ENCODE measurements at places on chromosomes 16 and 17. TPM values are rescaled to one million over a fixed set of nuclear protein-coding genes. Genes with fewer than 3 reads are reported as not detected.
A peak's percentile ranks its signal among the peaks of the same experiment; 100 is the strongest.

GRCh38 chr17:10793816-10794215 lies 10.1 kb downstream of the TMEM238L start:
- no peak for DNase-seq
- no peaks in the 10 kb centered on the region for H3K36me3 ChIP-seq
- peaks cover 26% of the 10 kb centered on the region for H3K4me1 ChIP-seq
- no peaks in the 10 kb centered on the region for H3K27me3 ChIP-seq
- H3K27ac ChIP-seq = no peak overlapping the region

The IGSF6 gene
- total RNA-seq = 4.5 TPM

DNA sequence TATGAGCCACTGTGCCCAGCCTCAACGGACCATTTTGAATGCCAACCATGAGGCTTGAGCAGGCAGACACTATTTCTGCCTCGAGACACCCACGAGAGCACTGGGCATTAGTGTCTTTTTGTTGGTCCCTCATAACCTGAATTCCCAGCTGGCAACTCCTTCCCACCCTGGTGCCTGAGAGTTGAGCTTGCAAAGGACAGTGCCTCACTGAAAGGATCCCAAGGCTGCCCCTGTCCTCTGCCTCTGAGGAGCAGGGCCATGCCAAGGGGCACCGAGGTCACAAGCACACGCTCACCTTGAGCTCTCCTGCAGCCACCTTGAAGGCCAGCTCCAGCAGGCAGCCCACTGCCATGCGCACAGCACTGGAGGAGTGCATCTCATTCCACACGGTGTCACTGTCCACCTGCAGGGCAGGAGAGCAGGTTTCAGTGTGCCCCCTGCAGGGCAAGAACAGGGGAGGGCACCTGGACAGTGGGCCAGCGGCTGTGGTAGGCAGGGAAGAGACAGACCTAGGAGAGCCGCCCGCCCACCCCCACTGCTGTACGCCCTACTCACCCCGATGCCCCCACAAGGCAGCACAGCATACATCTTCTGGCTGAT lies 12.8 kb downstream of the G6PC3 start:
- H3K27ac ChIP-seq = no peak overlapping the region
- H3K27me3 ChIP-seq = no peaks in the 10 kb centered on the region
- H3K36me3 ChIP-seq = peaks cover 100% of the 10 kb centered on the region
- H3K4me3 ChIP-seq = no peak overlapping the region
- DNase-seq = no peak

- no peaks in the 10 kb centered on the region for H3K27me3 ChIP-seq
- H3K4me1 ChIP-seq = no peaks in the 10 kb centered on the region
Observed at GRCh38 chr16:60170196-60170595, 1436.1 kb upstream of the GOT2 start.

DNA sequence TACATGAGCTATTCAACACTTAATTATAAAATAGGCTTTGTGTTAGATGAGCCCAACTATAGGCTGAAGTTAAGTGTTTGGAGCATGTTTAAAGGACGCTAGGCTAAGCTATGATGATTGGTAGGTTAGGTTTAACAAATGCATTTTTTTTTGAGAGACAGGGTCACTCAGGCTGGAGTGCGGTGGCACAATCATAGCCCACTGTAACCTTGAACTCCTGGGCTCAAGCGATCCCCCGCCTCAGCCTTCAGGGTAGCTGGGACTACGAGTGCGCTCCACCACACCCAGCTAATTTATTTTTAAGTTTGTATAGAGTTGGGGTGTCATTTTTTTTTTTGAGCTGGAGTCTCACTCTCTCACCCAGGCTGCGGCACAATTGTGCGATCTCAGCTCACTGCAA lies 19.3 kb upstream of the GPRC5C start:
- H3K4me3 ChIP-seq = no peak overlapping the region
- no peak overlapping the region for H3K27ac ChIP-seq
- H3K36me3 ChIP-seq = no peaks in the 10 kb centered on the region
- no peak for DNase-seq
- H3K27me3 ChIP-seq = no peaks in the 10 kb centered on the region

The YBX2 gene
- 3.6 TPM for total RNA-seq

DNA sequence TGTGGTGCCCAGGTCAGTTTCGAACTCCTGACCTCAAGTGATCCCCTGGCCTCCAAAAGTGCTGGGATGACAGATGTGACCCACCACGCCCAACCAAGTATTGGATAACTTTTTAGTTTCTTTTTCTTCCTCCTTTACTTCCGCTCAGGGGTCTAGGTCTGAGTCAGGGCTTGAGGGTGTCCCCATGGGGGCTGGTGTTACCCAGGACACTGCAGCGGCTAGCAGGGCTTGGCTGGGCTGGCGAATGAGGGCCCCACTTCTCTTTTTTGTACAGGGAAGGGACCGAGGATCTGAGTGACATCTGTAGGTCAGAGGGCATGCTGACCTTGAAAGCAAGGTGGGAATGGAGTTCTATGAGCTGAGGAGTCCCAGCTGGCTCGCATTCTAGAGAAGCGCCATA lies 24.9 kb downstream of the RAB11FIP3 start:
- H3K27me3 ChIP-seq = no peaks in the 10 kb centered on the region
- peaks cover 17% of the 10 kb centered on the region for H3K4me1 ChIP-seq
- DNase-seq = no peak
- H3K4me3 ChIP-seq = no peak overlapping the region
- no peaks in the 10 kb centered on the region for H3K36me3 ChIP-seq

The HOXB4 gene
- 3.5 TPM for total RNA-seq

DNA sequence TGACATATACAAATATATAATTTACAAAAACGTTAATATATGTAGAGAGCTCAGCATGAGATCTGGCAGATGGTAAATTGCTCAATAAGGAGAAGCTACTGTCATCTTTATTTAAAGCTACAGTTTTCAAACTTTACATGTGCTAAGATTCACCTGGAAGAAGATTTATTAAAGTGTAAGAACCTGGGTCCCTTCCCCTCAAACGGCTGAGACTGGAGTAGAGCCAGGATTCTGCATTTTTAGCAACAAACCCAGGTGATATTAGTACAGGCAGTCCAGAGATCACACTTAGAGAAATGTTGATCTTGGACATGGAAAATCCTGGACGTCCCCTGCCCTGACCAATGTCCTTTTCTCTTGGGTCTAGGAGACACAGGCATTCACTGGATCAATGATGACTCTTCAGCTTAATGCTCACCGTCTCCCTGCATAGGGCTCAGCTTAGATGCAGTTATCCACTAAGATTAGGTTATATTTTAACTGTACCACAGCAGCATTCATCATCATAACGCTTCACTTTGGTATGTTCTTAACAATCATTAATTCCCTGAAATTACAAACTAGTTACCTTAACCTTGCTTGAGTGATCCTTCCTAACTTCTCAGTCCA lies 20.4 kb downstream of the CDR2 start:
- peaks cover 11% of the 10 kb centered on the region for H3K4me1 ChIP-seq
- H3K27me3 ChIP-seq = no peaks in the 10 kb centered on the region
- DNase-seq = no peak
- H3K36me3 ChIP-seq = peaks cover 16% of the 10 kb centered on the region
- H3K27ac ChIP-seq = peak overlapping the region; percentile 30

DNA sequence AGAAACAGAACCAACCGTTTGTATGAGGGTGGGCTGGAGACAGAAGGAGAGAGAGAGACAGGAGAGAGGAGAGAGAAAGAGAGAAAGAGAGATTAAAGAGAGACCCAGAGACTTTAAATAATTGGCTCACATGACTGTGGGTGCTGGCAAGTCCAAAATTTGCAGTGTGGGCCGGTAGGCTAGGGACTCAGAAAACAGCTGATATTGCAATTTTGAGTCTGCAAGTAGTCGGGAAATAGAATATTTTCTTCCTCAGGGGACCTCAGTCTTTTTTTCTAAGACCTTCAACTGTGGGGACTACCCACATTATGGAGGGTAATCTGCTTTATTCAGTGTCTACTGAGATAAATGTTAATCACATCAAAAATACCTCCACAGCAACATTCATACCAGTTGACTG lies 1439.0 kb downstream of the CDH11 start:
- DNase-seq = no peak
- no peaks in the 10 kb centered on the region for H3K4me1 ChIP-seq
- no peak overlapping the region for H3K4me3 ChIP-seq

- no peaks in the 10 kb centered on the region for H3K4me1 ChIP-seq
- no peak overlapping the region for H3K4me3 ChIP-seq
- no peak overlapping the region for H3K27ac ChIP-seq
- DNase-seq = no peak
Observed at GRCh38 chr17:5364696-5365095, 54.8 kb downstream of the NUP88 start.

The GPR179 gene
- under 0.01 TPM for total RNA-seq

The NDUFAF8 gene
- total RNA-seq = 42.1 TPM

DNA sequence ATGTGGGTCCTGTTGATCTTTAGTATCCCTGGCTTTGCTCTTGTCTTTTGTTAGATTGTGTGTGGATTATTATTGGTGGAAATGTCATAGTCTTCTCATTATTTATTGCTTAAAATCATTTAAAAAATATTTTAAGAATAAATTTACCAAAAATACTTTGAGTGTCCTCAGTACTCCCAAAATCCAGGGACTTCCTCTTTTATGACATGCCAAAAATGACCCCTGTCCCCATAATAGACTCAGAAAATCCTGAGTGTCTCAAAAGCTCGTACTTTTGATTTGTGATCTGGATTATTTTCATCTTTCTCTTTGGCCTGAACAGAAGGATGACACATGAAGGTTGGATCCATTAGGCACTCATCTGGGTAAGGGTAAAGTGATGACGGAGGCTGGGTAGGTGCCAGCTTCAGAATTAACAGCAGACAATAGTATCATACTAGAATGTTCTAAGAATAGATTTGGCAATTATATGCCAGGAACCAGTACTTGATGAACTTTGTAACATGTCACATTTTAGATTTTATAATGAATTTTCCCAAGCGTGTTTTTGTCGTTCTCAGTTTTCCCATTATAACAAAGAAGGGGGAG lies 602.2 kb upstream of the CDH8 start:
- H3K4me3 ChIP-seq = no peak overlapping the region
- DNase-seq = no peak
- no peaks in the 10 kb centered on the region for H3K4me1 ChIP-seq
- H3K27me3 ChIP-seq = no peaks in the 10 kb centered on the region

The ALKBH5 gene
- 120 TPM for total RNA-seq

The GRB7 gene
- total RNA-seq = 0.33 TPM

- peaks cover 35% of the 10 kb centered on the region for H3K4me1 ChIP-seq
- DNase-seq = no peak
- H3K27ac ChIP-seq = no peak overlapping the region
- H3K27me3 ChIP-seq = no peaks in the 10 kb centered on the region
Observed at GRCh38 chr17:38915639-38915995, 9.8 kb upstream of the LASP1NB start.

DNA sequence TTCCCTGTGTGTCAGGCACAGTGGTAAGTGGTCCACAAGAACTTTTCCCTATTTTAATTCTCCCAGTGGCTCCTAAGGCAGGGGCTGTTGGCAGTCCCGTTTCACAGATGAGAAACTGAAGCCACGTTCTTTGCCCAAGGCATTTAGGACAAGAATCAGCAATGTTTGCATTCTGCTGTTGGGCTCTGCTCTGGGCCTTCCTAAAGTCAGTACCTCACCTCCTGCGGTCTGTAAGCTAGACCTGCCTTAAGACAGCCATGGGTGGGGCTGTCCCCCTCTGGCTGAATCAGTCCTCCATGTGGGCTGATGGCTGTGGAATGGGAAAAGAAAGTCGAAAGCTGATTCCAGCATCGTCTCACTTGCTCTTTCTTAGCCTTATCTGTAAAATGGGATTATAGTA lies 304.8 kb downstream of the MAF start:
- H3K27ac ChIP-seq = no peak overlapping the region
- H3K27me3 ChIP-seq = no peaks in the 10 kb centered on the region
- no peaks in the 10 kb centered on the region for H3K4me1 ChIP-seq
- DNase-seq = no peak
- H3K4me3 ChIP-seq = no peak overlapping the region

The EVPLL gene
- total RNA-seq = not detected

DNA sequence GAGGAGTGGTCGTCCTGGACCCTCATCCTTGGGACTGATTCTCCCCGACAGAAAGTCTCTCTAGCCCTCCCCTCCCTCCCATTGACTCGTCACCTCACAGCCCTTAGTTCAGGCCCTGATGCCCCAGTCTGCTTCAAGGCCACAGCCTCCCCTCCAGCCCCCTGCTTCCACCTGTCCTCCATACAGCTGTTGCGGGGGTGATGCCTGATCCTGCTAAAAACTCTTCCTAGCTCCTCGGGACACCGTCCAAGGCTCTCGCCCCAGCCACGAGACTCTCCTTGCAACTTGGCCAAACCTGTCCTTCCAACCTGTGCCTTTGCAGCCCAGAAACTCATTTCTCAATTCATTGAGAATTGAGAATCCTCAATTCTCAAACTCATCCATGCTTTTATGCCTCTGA lies 6.8 kb downstream of the STAC2 start:
- H3K4me3 ChIP-seq = no peak overlapping the region
- H3K4me1 ChIP-seq = no peaks in the 10 kb centered on the region
- H3K27me3 ChIP-seq = no peaks in the 10 kb centered on the region
- no peak for DNase-seq

The MYH1 gene
- not detected for total RNA-seq

The KRT31 gene
- total RNA-seq = not detected

DNA sequence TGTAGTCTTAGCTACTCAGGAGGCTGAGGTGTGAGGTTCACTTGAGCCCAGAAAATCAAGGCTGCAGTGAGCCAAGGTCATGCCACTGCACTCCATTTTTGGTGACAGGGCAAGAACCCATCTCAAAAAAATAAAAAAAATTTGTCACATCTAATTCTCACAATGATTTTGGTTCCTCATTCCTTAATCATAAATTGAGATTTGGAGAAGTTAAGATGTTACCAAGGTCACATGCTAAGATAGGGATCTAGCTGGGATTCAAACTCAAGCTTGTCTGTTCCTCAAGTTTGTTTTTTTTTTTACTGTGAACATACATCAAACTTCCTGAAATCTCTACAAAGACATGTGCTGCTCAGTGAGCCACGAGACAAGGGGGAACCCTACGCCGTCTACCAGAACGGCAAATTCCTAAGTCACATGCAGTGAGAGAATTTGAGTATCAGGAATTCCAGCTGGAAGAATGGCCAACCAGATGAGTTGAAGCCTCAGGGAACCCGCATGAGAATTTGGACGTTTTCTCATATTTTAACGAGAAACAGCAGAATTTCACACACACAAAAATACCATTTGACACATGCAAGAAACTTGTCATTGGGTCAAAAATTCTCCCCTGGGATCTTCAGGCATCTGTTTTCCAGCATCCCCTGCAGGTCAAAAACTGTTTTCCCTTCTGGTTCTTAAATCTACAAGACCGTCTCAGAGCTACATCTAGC lies 414.1 kb upstream of the GOT2 start:
- DNase-seq = no peak
- H3K27ac ChIP-seq = no peak overlapping the region
- H3K4me1 ChIP-seq = no peaks in the 10 kb centered on the region
- no peak overlapping the region for H3K4me3 ChIP-seq
- H3K27me3 ChIP-seq = no peaks in the 10 kb centered on the region
- no peaks in the 10 kb centered on the region for H3K36me3 ChIP-seq

Measured in esophagus muscularis mucosa (tissue), 4 donors.